ENCODE measurements at places on chromosomes 5 and 9.

GRCh38 chr9:126965541-126966428 lies 51.2 kb downstream of the RALGPS1 start:
- peak; percentile 52 for DNase-seq

DNA sequence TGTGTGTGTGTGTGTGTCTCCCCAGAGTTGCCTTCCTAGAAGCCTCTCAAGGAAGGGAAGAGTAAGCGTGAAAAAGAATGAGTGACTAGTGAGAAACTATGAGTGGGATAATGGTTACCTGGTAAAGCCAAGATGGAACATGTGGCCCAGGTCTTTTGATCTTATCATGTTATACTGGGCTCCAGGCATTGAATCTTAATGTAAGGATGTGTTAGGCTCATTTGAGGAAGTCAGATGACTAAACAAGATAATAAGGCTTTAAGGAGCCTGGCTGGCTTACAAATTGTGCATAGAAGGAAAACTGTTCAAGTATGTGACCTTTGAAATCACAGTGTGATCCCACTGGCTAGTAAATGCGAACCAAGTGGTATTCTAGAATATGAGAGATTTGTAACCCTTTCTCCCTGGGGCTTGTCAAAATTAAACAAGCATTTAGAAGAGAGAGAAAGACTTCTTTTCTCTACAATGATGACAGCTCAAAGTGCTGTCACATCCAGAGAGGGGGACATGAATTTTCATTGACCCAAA lies 29.9 kb upstream of the HMHB1 start:
- DNase-seq, result no peak

- DNase-seq, result peak; percentile 91
These were observed 7.9 kb downstream of the AK1 start for GRCh38 chr9:127869310-127870152.

DNA sequence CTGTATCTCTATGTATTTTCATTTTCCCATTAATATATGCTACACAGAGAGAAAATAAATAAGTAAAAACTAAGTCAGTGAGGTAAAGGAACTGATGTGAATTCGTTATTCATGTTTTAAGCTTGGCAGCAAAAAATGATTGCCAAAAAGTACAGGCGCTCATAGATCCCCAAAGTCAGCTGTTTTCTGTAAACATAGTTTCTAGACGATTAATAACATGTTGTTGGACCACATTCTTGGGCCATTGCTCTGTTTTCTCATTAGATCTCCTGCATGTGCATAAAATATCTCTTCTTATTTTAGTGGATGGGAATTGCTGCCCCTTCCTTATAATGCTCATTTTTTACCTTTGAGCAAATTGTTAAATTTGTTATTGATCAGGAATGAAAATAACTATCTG lies 215.2 kb downstream of the TLE1 start:
- DNase-seq, result no peak

- no peak for DNase-seq
These were observed 28.5 kb upstream of the MAMDC2 start for GRCh38 chr9:70015099-70015498.

GRCh38 chr9:85577353-85577952 lies 164.3 kb downstream of the AGTPBP1 start:
- no peak for DNase-seq

DNA sequence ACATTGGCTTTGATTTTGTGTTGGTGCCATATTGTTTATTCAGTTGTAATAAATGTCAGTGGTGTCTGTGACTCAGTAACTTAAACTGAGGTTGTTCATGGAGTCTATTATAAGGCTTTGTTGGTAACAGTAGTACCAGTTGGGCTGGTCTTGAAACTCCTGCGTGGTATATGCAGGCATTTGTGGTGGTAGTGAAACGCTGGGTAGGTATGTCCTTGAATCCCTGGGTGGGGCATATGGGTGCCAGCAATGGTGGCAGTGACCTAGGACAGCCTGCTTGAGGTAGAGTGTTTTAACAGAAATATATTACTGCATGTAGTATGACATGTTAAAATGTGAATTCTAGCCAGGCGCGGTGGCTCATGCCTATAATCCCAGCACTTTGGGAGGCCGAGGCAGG lies 1058.5 kb upstream of the SEMA6A start:
- no peak for DNase-seq

DNA sequence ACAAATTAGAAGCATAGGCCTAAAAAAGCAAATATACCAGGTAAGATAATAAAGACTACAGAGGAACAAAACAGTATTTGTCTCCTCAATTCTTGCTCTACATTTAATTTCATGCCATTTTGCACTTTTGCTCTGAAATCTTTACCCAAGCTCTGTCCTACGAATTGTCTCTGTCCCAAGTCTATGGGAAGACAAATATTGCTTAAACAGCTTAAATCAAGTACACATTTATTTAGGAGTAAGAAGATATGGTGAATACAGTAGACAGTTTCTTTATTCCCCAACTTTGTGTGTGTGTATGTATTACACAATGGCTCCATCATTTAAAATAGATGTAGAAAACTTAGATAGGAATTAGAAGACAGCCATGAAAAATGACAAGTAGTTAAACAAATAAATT lies 163.5 kb upstream of the POU5F2 start:
- DNase-seq, result no peak

DNA sequence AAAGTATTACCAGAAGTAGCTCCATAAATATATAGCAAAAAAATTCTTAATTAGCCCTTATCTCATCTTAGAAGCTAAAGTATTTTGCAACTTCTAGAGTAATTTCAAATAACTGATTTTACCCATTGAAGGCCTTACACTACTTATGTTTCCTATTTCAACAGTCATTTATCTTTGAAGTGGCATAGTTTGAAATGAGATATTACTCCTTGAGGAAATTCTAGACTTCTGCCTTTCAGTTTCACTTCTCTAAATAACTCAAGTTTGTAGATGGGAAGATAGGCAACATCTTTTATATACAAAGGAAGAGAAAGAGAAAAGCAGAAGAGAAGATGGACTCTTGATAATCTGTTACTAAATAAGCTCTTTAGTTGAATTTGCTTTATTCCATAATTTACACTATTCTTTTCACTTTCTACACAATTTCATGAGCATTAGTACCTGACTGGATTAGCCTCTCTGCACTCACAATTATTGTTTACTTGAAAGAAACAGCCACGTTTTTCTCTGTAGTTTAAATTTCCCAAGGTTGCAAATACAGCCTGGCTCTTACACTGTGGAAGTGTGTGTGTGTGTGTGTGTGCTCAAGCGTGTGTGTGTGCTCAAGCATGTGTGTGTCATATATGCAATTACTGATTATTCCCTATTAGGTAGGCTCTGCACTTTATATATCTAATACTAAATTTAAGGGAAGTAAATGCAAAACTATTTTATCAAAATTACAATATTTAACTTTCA lies 60.6 kb upstream of the EMB start:
- no peak for DNase-seq

GRCh38 chr5:32949286-32949970 lies 238.3 kb downstream of the NPR3 start:
- no peak for DNase-seq

- peak; percentile 21 for DNase-seq
These were observed 33.5 kb downstream of the SPEF2 start for GRCh38 chr5:35651002-35651756.

DNA sequence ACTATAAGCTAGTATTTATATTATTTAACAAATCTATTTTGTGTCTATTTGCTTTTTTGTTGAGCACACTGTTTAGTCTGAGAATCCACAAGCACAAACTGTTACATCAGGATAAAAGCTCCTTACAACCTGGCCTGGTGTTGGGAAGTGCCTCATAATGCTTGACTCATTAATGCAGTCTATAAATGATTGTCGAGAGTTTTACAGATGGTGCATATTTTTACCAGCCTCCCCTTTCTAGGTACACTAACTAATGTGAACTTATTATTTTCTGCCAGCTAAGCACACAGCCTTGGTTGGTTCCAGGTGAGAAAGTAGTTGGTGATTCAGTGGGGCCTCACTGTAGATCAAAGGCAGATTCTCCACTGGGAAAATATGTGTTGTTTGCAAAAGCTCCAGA lies 151.0 kb upstream of the ADAMTS16 start:
- no peak for DNase-seq

GRCh38 chr5:139872851-139873794 lies 77.5 kb downstream of the PSD2 start:
- DNase-seq, result no peak

DNA sequence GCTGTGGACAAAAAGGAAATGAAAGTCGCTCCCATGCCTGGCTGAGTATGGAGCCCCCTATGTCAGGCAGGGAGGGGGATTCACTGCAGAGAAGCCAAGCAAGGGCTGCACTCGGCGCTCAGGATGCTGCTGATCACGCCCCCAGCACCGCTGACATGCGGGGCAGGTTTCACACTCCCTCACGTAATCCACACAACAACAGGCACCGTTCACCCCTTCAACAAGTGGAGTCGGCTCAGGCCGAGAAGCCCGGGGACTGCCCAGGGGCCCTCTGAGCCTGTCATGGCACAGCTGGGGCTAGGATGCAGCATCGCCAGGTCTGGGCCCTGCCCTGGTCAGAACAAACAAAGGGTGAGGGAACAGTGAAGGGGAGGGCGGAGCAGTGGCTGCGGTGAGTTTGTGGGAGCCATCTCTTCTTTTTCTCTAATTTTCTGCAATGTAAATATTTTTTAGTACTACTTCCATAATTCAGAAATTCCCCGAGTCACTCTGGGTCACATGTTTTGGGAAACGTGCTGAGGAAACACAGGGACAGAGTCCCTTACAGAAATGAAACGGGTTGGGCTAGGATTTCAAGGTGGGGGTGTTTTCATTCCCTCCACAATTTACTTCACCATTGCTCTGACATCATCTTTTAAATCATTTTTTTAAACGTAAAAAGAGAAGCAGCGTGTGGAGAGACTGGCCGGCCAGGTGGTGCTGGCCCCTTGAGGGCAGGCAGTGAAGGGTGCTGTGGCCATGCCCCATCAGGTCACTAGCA lies 49.8 kb downstream of the PRRT1B start:
- DNase-seq, result no peak

GRCh38 chr9:91273853-91274552 lies 87.7 kb downstream of the AUH start:
- no peak for DNase-seq

DNA sequence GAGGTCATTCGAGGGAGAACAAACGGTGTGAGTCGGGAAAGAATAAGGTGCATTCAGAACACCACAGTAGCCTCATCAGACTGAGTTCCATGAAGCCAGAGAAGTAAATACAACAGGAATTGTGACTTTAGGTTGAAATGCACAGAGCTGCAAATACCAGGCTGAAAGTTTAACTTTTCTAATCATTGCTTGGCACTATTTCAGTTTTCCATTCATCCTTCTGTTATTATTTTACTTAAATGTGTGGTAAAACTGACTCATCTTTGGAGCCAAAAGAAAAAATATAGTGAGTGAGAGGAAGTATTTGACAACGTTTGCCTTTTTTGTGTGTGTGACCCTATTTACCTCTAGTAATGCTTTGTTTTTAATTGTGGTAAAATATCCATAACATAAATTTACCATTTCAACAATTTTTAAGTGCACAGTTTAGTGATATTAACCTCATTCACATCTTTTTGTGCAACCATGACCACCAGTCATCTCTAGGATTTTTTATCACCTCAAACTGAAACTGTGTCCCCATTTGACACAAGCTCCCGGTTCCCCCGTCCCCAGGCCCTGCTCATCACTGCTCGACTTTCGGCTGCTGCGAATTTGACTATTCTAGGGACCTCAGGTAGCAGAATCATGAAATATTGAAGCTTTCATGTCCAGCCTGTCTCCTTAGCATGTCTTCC lies 166.8 kb downstream of the HSD17B3 start:
- no peak for DNase-seq

DNA sequence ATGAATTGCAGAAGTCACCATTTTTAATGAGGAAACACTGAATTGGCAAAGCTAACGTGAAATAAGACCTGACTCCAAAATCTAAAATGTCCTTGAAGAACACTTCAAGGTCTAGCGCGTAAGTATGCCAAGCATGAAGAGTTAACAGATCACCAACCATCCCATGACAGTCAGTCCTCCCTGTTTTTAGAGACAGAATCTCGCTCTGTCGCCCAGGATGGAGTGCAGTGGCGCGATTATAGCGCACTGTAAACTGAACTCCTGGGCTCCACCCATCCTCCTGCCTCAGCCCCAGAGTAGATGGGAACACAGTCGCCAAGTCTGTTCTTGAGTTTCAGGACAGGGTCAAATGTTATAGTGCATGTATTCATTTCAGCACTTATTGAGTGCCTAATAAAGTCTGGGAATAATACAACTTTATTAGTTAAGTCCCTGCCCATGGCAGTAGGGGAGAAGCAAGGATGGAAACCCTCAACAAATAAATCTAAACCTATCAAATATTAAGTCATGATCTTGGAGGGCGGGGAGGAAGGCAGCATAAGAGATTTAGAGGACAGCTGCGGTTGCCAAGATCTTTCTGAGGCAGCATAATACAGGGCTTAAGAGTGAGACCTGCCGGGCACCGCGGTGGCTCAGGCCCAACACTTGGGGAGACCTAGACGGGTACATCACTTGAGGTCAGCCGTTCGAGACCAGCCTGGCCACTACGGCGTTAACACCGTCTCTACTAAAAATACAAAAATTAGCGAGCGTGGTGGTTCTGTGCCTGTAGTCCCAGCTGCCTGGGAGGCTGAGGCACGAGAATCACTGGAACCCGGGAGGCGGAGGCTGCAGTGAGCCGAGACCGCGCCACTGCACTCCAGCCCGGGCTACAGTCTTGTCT lies 1.1 kb downstream of the ATPSCKMT start:
- DNase-seq, result no peak

DNA sequence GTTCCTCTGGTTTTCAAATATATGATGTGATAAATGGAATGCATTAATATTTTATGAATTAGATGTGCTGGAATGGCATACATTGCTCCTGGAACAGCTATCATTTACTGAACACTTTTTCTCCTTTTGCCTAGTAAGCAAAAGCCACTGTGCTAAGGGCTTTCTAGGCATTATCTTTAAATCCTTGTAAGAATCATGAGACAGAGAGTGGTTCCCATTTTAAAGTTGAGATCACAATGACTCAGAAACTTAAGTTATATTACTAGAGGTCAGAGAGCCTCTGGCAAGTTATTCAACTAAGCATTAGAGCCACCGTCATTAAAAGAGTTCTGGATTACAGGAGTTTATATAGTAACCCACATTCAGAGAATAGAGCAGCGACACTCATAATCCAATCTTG lies 26.7 kb upstream of the FSD1L start:
- no peak for DNase-seq

DNA sequence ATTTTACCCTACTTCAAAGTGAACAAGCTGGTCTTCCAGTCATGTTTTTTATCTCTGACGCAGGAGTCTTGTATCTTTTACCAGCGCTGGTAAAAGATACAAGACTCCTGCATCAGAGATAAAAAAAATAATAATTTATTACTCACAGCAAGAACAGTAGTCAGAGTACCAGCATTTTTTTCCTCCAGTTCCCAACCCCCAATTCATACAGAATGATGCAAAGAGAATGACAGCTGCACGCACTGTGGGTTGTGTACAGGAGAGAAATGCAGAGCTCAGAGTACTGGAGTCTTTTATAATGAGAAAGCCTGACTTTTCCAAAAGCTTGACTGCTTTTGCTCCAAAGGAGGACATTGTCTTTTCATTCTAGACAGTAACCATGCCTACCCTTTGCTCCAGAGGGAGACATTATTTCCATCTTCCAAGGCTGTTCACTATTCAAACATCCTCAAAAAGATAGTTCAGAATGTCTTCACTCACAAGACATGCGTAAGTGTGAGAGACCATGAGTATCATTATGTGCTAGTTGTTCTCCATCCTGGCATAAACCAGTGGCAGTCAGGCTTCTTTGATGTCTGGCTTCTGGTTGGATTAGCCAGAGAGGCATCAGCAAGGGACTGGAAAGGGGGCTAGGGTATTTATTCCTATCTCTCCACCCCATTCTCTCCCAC lies 14.3 kb upstream of the RANBP6 start:
- DNase-seq, result no peak
